Fibroblast of upper back skin (primary cell): ENCODE measurements at places on chromosomes 12 and 14.
A peak's percentile ranks its signal among the peaks of the same experiment; 100 is the strongest.

- peak; percentile 82 for DNase-seq
Observed at GRCh38 chr12:54379398-54380201, 4.9 kb downstream of the ZNF385A start.

GRCh38 chr12:1353451-1353850 is 240.9 kb downstream of the FBXL14 start:
- no peak for DNase-seq

GRCh38 chr14:51782435-51782834 is 78.0 kb upstream of the GNG2 start:
- no peak for DNase-seq

- DNase-seq: peak; percentile 75
Observed at GRCh38 chr14:77045238-77046162, 17.0 kb upstream of the IRF2BPL start.

- DNase-seq: no peak
Observed at GRCh38 chr14:75453817-75454434, 26.1 kb downstream of the JDP2 start.

- DNase-seq: no peak
Observed at GRCh38 chr14:50082784-50083466, 33.4 kb downstream of the VCPKMT start.
